ENCODE measurements at places on chromosomes 11 and 22.

DNA sequence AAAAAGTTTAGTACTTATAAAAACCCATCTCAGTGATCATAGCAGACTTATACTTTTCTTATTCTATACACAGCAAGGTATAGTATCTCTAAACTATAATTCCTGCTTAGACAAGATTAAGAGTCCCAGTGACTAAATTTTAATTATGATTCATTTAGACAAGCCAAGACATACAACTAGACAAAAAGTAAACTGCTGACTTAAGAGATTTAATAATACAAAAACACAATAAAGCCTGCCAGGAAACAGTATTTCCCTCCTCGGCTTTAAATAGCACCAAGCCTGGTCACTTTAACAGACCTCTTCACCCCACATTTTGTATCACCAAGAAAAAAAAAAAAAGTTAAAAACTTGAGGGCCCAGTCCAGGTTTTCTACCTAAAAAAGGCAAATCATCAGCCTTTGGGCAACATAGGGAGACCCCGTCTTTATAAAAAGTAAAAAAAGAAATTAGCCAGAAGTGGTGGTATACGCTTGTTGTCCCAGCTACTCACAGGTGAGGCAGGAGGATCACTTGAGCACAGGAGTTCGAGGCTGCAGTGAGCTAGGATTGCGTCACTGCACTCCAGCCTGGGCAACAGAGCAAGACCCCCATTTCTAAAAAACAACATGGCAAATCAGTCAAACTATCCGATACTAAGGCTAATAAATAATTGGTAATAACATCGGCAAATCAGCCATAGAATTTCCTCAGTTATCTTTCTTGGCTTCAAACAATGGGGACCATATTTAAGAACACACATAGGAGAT lies 53.8 kb downstream of the SIK3 start:
- no peak for DNase-seq

DNA sequence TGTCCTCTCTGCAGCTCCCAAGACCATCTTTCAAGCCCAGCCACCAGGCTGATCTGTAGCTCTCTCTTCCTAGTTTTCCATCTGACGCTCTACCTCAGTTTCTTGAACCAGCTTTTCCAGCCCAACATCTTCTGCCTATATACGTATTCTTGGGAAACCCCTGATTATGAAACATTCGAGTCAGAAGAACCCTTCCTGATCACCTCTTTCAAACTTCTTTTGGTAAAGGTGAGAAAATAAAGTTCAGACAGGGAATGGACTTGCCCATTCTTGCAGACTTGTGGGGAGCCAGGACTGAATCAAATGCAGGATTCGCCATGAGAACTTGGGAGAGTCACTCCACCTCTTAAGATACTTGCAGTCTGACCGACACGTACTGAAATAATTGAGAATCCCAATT lies 169.5 kb upstream of the NARS2 start:
- DNase-seq, result no peak

DNA sequence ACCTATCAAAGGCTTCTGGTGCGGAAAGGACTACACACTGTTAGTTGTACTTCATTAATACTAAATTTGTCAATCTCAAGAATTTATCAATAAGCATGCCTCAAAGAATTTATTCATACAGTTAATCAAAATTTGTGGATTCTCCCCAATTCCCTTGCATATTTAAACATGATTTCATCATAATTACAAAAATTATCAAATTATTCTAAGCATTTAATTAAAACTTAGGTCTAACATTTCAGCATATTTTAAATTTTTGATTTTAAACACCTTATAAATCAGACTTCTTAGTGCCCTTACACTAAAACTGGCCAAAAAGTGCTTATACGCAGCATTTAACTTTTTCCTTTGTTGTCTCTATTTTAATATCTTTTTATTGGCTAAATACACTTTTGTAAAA lies 13.8 kb upstream of the SERPIND1 start:
- no peak for DNase-seq

DNA sequence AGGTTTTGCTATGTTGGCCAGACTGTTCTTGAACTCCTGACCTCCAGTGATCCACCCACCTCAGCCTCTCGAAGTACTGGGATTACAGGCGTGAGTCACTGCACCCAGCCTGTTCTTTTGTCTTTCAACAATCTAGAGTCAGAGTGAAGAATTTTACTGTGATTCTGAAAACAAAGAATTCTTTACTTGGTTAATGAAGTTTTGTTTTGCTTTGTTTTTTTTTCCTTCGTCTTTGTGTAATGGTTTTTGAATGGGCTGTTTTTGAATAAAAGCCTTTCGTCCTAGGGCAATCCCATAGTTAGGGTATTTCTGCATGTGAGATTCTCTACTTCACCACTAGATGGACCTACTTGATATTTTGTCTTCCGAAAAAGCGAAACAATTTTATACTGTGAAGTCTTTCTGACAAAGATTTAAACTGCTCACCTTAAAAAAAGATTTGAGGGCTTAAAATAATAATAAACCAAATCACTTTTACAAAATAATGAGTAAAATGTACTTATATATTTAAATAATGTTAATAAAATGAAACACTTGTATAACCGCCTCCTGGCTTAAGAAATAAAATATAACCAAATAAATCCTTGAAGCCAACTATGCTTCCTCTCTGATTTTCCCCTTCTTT lies 43.4 kb upstream of the SC5D start:
- DNase-seq, result no peak

GRCh38 chr11:73866586-73866996 lies 10.1 kb downstream of the COA4 start:
- peak; percentile 65 for DNase-seq

DNA sequence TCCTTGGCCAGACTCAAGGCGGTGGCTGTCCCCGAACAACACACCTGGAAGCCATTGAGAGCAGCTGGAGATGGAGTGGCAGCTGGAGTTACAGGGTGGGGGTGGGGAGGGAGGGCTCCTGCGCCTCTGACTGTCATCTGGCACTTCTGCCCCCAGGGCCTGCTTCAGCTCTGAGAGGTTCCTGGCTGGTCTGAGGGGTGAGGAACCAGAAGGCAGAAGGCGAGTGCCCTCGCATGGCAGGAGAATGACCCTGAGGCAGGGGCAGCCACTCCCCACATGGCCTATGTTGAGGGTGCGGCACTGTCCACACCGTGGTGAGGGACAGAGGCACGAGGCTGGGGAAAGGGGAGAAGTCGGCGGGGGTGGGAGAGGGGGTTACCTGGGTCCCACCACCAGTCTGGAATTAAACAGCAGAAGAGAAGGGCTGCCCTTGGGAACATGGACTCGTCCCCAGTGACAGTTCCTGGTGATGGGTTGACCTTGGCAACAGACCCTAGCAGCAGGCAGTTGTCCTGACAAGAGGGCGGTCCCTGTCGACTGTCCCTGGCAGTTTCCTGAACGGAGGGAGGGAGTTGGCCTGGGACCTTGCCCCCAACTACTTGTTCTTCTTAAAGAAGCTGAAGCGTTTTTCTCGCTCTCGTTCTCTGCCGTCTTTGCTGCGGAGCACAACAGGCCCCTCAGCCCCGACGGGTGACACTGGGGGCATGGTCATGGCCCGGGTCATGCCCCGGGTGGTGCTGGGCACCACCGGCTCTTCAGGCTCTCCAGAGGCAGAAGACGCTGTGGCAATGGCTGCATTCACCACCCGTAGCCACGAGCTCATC lies 7.8 kb upstream of the RBM4B start:
- no peak for DNase-seq

- DNase-seq, result no peak
Observed at GRCh38 chr22:49010070-49010863, 817.4 kb downstream of the BRD1 start.

DNA sequence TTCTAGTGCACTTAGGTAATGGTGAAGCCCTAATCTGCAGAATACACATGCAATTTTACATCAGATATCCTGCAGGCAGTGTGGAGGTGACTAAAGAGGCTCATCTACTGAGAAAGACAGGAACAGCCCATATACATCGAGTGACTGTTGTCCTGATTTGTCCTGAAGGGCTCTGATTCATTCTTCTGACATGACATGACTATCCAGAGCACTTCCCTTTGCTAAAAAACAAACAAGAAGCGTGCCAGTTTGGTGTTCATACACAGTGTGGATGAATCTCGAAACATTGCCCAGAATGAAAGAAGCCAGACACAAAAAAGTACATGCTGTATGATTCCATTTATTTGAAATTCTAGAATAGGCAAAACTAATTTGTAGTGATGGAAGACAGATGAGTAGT lies 48.0 kb upstream of the AMPD3 start:
- DNase-seq, result no peak

DNA sequence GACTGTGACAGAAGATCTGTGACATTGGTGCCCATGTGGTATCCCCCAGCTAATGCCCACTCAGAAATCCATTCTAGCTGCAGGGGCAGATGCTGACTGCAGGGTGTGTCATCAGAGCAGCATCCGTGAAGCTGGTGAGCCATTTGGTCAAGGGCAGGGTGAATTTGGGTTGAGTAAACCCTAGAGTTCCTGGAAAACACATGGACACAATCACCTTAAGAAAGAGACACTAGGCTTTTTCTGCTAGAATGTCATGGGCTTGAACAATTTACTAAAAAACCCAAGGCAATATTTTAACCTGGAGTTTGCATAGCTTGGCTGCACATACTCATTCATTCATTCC lies 100.0 kb downstream of the ADAMTS15 start:
- DNase-seq, result no peak

GRCh38 chr11:60852117-60852981 lies 3.4 kb downstream of the PTGDR2 start:
- no peak for DNase-seq

DNA sequence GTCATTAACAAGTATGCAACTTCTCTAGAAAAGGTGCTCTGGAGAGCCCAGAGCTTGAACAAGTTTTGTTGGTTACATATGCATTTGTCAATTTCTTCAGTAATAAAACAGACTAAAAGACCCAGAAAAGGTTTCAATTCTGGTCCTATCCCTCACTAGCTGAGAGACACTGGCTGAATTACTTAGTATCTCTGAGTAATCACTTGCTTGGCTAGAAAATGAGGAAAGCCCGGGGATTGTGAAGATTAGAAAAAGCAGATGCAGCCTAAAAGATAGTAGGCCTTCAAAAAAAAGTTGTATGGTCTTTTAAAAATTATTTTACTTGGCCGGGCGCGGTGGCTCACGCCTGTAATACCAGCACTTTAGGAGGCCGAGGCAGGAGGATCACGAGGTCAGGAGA lies 41.2 kb downstream of the MAPK1 start:
- no peak for DNase-seq

- DNase-seq, result no peak
Observed at GRCh38 chr11:58318532-58318931, 40.3 kb downstream of the OR5B17 start.

DNA sequence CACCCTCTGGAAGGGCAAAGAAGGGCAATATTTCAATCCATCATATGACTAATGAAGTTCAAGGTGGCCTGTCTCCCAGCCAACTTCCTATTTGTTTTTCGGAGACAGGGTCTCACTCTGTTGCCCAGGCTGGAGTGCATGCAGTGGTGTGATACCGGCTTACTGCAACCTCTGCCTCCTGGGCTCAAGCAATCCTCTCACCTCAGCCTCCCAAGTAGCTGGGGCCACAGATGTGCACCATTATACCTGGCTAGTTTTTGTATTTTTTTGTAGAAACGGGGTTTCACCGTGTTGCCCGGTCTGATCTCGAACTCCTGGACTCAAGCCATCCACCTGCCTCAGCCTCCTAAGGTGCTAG lies 13.4 kb downstream of the ABTB2 start:
- no peak for DNase-seq

DNA sequence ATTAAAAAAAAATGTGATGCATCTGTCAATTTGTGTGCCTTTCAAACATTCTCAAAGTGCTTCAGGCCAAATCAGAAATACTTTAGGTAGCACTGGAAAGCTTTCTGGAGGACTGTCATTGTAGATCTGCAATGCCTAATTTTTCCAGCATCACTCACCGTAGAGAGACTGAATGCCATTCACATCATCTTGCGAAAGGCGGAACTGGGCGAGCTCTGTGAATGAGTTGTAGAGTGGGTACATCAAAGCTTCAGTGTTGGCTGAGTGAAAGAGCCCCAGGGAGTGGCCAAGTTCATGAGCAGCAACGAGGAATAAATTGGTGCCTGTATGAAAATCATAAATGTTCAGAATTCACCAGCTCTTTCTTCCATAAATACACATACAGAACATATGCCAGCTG lies 4.0 kb downstream of the MMP10 start:
- no peak for DNase-seq

DNA sequence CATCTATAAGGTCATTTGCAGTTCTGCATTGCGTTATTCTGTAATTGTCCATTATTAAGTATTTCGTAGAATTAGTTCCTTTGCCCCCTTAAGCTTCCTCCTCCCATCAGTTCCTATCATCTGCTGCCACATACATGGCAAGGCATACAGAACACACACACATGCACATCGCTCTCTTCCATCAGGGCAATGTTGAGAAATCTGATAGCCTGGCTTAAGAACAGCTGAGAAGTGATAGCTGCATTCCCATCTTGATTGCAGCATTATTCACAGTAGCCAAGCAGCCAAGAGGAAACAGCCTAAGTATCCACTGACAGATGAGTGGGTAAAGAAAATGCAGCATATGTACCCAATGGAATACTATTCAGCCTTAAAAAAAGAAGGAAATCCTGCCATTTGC lies 186.8 kb upstream of the CADM1 start:
- no peak for DNase-seq

- DNase-seq, result no peak
Observed at GRCh38 chr11:83265331-83265730, 20.8 kb downstream of the CCDC90B start.

DNA sequence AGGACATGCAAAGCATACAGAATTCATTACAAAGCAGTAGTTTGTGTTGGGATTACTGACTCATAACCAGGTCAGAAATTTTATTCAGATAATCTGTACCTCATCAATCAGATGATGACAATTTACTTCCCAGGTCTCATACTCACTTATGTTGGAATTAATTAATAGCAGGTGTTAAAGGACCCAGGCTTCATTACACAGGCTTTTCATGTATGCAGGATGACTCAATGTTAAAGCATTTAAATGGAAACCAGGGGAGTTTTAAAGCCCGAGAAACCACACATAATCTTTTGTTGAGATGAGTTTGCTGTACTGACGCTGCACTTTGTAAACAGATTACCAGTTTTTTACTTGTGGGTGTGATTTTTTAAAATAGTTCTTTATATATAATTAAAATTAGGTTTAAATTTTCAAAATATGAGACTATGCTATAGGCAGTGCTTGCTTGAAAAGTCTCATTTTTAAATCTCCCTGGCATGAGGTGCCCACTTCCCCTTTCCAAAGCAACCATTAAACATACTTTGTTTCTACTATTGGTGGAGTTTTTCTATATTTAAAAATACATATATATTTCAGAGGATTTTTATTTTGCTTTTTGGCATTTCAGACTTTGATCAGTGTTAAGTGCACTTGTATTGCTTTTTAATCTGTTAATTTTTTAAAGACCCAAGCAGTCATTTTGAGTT lies 41.0 kb downstream of the CEP57 start:
- no peak for DNase-seq

GRCh38 chr11:130020323-130020722 lies 17.7 kb upstream of the PRDM10 start:
- DNase-seq, result no peak

DNA sequence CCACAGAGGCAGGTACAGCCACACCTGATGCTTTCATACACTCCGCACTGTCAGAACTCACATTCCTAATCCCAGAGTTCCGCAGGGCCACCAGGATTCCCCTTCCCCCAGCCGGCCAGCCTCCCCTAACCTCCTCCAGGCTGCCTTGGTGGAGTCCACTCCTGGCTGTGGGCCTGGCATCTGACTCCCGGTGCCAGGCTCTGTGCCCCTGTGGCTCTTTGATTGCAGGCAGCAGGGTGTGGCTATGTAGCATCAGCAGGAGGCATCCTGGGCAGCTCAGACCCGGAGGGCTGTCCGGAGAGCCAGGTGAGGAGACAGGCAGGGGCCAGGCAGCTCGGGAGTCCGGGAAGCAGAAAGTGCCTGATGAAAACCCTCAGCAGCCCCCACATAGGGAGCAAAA lies 1432.9 kb downstream of the BRD1 start:
- DNase-seq, result no peak

Measured in adrenal gland (tissue), 19 donors.